WERI-Rb-1 (cell line): ENCODE measurements at places on chromosomes 16 and 17.

GRCh38 chr16:89458551-89458950 is 31.8 kb downstream of the ANKRD11 start:
- no peak for DNase-seq

DNA sequence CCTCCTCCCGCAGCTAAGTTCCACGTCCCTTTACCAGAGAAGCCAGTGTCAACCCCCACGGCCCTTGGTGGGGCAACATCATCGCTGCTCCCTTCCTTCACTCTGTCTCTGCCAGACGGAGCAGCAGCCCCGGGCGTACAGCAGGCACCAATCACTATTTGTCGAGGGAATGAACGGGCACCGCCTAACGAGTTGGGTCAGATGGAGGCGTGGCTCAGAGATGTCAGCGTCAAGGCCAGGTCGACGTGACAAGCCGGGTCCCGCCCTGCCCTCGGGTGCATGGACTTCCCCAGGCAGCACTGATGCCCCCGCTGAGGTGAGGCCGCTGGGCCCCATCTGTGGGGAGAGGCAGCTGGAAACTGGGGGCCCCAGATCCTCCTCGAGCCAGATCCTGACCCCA is 50.0 kb downstream of the CBFA2T3 start:
- DNase-seq = no peak

GRCh38 chr17:22600644-22601298 is 908.4 kb downstream of the KCNJ18 start:
- DNase-seq = no peak

DNA sequence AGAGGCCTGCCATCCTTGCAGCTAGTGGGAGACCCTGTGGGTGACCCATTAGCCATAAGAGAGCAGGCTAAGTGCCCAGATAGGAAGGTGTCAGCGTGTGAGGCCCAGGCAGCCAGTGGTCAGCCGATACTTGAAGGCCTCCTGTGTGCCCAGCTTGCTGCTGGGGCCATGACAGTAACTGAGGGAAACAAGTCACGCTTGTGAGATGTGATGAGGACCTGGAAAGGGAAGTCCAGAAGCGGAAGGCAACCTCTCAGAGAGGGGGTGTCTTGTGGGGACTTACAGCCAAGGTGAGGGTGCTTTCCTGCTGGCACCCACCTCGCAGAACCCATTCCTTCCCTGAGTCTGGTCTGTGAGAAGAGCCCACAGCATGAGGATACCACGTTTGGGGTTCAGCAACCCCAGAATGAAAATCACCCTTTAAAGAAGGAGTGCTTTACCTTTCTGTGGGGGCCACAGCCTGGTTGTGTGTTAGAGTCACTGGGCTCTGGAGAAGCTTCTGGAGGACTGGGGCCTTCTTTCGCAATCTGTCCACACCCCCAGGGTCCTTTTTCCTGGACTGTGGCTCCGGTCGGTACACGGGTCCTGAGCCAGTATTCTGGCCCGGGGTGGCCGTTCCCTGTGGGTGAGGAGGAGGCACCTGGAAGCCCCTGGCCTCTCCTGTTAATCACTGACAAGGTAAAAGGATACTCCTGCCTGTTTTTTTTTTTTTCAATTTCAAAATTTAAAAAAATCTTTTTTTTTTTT is 53.9 kb downstream of the PLCG2 start:
- no peak for DNase-seq

- no peak for DNase-seq
Observed at GRCh38 chr16:87954826-87955225, 3.6 kb downstream of the BANP start.

GRCh38 chr17:1126250-1126797 is 53.5 kb downstream of the ABR start:
- no peak for DNase-seq

DNA sequence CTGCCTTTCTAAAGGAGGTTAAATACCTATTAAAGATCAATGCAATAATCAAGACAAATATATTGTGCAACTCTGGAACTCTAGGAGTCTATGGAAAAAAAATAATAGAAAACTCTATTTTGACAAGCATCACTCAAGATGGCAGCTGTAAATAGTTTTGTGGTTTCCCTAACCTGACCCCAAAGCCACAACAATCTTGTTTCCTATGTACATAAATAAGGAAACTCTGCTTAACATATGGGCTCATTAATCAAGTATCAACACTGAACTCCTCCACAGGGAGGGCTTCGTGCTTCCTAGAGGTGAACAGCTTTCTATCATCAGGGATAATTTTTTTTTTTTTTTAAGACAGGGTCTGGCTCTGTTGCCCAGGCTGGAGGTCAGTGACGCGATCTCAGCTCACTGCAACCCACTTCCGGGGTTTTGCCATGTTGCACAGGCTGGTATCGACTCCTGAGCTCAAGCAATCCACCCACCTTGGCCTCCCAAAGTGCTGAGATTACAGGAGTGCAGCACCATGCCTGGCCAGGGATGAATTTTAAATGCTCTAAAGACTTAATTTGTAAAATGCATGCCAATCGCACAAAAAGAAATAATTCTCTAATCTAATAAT is 42.5 kb downstream of the ARHGAP17 start:
- no peak for DNase-seq

GRCh38 chr16:78177987-78178386 is 78.5 kb downstream of the WWOX start:
- DNase-seq = no peak

GRCh38 chr17:66583112-66583748 is 251.7 kb upstream of the CACNG5 start:
- DNase-seq = no peak

DNA sequence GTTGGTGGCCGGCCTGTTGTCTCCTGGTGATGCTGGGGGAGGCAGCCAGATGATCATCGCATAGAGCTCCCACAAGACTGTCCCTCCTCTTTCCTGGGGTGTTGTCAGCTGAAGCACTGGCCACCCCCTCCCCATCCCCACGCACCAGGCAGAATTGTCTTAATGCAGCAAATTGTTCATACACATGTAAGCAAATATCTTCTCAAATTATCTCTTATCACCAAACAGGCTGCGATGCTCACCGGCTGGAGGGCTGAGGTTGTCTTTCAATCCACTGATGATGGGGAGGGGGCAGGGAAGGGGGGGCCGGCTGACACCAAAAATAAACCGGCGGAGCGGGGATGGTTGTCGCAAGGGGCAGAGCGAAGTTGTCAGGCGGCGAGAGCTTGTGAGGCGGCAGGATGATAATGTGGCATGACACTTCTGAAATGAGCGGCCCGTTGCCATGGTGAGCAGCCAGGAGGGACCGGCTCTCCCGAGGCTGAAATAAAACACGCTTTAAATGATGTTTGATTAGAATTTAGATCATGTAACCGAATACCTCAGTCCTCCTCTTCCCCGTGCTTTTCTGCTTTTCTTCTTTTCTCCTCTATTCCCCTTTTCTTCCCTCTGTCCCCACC is 59.8 kb downstream of the MRM1 start:
- DNase-seq = no peak

GRCh38 chr16:30774367-30775130 is 12.4 kb downstream of the RNF40 start:
- no peak for DNase-seq

DNA sequence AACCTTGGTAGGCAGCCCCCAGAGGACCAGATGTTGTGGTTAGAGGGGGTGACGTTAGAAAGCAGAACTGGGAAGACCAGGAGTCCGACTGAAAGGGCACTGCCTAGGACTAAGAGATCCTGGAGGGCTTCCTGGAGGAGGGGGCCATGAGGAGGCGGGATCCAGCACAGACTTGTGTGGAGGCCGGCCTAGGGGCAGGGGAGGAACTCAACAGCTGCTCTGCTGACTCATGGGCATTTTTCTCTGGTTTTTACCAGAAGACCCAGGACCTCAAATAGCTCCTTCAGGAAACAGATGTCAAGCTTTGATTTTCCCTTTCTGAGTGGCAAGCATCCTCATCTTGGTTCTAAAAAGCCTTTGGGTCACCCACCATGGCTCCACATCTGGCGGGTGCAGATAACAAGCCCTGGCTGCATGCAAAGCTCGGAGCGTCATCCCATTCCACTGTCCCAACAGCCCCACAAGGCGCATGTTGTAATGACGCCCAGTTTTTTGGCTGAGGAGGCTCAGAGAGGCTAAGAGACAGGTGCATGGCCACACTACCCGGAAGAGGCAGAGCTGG is 29.0 kb downstream of the IL21R start:
- DNase-seq = no peak

DNA sequence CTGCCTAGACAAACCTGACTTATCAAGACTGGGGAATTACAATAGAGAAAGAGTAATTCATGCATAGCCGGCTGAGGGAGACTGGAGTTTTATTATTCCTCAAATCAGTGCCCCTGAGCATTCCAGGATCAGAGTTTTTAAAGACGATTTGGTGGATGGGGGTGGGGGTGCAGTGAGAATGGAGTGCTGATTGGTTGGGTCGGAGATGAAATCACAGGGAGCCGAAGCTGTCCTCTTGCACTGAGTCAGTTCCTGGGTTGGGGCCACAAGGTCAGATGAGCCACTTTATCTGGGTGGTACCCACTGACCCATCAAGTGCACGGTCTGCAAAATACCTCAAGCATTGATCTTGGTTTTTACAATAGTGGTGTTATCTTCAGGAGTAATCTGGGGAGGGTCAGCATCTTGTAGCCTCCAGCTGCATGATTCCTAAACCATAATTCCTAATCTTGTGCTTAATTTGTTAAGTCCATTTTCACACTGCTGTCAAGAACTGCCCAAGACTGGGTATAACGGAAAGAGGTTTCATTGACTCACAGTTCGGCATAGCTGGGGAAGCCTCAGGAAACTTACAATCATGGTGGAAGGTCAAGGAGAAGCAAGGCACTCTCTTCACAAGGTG is 69.6 kb downstream of the MARF1 start:
- DNase-seq = no peak

DNA sequence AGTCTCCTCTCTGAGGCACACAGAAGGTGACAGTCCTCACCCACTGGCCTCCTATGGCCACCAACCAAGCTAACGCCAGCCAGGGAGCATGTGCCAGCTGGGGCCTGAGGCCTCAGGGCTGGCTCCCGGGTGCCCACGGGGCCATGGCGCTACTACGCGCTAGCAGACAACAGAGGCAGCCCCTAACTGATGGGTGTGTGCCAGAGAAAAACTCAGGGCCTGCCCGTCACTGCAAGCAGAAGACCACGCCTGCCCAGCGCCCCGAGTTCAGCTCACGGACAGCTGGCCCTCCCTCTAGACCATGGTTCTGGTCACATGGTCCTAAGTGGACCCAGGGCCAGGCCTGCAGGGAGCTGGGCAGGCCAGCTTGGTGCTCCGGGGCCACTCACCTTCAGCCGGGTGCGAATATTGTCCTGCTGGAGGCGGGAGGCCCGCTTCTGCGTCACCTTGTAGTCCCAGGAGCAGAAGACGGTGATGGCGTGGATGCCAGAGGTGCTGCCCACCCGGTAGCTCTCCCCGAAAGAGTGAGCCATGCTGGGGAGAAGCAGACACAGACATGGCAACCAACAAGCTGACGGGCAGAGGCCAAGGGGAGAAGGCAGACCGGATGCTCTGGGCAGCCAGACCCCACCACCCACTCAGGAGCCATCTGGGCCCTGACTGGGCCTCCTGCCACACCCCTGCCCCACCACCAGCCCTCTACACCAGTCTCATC is 6.2 kb downstream of the TMC6 start:
- DNase-seq = no peak

- DNase-seq = no peak
Observed at GRCh38 chr17:43599835-43600234, 53.7 kb upstream of the ETV4 start.
